ENCODE measurements at places on chromosomes 5 and 9.

GRCh38 chr5:75744355-75744754, 27.1 kb upstream of the POC5 start:
- no peak for DNase-seq

DNA sequence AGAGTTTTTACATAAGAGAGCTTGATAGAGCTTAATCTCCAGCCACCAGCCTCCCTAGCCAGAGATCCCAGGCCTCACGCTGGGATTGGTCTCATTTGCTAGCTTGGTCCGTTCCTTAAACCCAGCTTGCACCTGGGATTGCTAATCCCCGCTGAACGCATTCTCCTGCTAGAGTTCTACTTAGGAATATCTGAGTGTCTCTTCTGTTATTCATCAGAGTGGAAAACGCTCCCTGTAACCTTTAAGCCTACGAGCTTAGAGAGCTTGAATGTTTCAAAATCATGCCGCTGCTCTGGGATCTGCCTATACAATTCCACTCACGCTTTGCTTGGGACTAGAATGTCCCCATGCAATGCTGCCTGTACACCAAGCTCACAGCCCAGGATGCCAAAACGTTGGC, 201.8 kb downstream of the NSG2 start:
- DNase-seq, result no peak

GRCh38 chr5:173795601-173796000, 92.5 kb upstream of the CPEB4 start:
- peak; percentile 93 for DNase-seq

DNA sequence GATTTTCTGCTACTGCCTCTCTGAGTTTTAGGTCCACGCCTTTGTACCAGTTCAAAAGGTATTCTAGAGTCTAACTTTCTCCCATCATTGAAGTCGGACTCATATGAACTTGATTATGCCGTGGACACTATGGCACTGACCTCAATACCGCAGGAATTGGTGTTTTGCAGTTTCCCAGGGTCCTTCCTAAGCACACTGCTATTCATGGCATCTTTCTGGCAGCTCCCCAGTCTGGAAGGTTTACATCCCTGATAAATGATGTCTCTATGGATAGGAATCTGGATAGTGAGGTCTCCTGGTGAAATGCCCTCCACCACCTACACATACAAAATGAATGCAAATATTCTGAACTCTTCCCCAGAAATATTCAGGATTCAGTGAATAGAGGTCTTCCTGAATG, 422.2 kb downstream of the CTNND2 start:
- peak; percentile 30 for DNase-seq

- no peak for DNase-seq
Observed at GRCh38 chr5:132321109-132321721, 27.0 kb downstream of the SLC22A4 start.

GRCh38 chr9:133153227-133154096, 10.3 kb downstream of the GBGT1 start:
- DNase-seq, result no peak

- no peak for DNase-seq
Observed at GRCh38 chr5:34496701-34497469, 159.2 kb upstream of the RAI14 start.

- no peak for DNase-seq
Observed at GRCh38 chr5:156914371-156914737, 48.7 kb downstream of the TIMD4 start.

- DNase-seq, result no peak
Observed at GRCh38 chr5:17259630-17260257, 42.3 kb downstream of the BASP1 start.

GRCh38 chr5:179382486-179382885, 37.2 kb upstream of the ADAMTS2 start:
- no peak for DNase-seq

GRCh38 chr9:114157516-114158176, 2.3 kb downstream of the COL27A1 start:
- peak; percentile 37 for DNase-seq

DNA sequence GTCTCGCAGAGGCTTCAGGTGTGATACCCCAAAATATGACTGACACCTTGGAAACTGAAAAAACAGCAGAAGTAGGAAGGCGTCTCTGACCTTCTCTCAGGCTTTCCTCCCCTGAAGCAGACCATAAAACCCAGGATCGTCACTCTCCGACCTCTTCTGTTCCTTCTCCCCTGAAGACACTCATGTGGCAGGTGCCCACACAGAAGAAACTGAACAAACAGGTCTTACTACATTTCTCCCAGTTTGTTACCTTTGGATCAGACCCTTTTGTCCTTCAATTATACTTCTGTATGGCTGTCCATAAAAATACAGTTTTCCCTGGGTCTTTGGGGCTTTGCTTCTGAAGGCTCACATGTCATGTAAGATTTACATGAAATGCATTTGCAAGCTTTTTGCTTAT, 10.3 kb upstream of the PRUNE2 start:
- peak; percentile 64 for DNase-seq

- DNase-seq, result no peak
Observed at GRCh38 chr9:116002624-116003023, 151.0 kb upstream of the PAPPA start.

GRCh38 chr5:145666591-145666990, 168.6 kb downstream of the PRELID2 start:
- no peak for DNase-seq

GRCh38 chr9:126125992-126126409, 200.6 kb upstream of the MVB12B start:
- no peak for DNase-seq

GRCh38 chr5:88613051-88613450, 269.9 kb downstream of the MEF2C start:
- no peak for DNase-seq

DNA sequence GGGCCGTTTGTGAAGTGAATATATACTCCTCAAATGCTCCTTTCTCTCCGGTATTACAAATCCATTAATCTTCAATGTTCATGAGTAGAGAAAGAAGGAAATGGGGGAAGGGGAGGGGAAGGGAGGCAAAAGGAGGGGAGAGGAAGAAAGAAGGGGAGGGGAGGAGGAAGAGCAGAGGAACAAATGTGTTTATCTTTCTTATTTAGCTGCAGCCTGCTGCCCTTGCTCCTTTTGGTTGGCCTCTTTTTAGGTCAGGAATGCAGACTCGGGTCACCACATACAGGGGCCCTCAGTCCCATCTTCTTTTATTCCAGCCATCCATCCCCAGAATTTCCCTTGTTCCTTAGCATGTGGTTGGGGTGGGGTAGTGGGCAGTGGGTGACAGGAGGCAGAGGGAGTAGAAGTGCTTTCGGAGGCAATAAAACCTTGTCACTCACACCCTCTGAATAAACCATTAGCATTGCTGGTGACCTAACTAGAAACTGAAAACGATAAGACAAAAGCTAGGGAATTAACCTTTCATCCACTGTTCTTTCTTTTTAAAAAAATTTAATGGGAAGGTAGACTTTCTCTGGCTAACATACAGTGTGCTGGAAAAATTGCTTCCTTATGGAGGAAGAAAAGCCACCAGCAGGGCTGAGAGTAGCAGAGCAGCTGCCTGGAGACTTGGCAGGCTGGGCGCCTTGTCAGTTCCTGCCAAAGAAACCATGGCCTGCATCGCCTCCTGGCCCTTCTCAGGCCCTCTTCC, 16.8 kb upstream of the PRLR start:
- no peak for DNase-seq

DNA sequence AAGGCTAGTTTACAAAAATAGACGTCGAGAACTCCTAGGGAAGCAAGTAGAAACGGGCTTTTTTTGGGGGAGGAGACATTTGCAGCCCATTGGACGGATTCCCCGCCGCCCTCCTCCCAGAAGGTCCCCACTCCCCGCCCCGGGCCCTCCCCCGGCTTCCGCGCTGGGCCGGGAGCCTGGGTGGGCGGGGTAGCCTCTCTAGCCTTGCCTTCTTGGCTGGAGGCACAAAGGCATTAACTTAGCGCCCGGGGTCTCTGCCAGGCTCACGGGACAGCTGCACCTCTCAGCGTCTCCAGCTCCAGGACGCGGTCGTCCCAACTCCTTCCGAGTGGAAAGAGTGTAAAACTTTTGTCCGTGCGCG, at the start of gene DMRTA1:
TSS of gene DMRTA1 (plus strand) at position 236 of the 361 bp plus-strand sequence. CDS start 242 bp downstream, outside the sequence.
- DNase-seq, result peak; percentile 30

- no peak for DNase-seq
Observed at GRCh38 chr5:168120401-168121137, 170.9 kb upstream of the WWC1 start.

DNA sequence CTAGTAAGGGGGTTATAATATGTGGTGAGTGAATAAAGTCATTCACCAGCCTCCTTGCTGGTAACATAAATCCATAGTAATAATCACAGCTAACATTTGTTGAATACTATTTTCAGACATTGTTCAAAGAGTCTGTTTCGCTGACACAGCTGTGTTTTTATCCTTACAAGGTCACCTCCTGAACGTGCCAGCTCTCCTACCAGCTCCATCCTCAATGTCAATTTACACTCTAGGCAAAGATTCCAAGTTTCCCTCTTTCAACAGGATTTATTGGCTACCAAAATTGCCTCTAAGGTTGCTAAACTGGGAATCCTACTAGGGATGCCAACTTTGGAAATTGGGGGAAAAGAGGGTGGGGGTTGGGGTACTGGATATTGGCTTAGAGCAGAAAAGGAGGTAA, 30.7 kb upstream of the SMC5 start:
- no peak for DNase-seq

DNA sequence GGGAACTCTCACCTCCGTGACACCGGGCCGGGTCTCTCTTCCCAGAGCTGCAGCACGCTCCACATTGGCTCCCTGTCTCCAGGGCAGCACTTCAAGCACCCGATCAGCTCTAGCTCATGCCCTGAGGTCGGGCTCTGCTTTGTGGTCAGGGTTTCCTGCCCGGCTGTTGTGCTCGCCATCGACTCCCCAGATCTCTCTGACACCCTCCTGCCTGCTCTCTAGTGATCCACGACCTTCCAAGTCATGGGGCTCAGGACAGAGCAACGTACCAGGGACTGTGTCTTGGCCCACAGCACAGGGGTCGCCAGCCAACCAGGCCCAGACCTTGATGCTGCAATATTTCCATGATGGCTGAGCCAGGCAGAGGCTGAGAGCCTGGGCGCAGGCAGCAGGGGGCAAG, 45.1 kb downstream of the PRRT1B start:
- no peak for DNase-seq

GRCh38 chr9:32200896-32201295, 183.5 kb upstream of the ACO1 start:
- no peak for DNase-seq

GRCh38 chr9:38057416-38058195, 11.4 kb downstream of the SHB start:
- DNase-seq, result peak; percentile 76

DNA sequence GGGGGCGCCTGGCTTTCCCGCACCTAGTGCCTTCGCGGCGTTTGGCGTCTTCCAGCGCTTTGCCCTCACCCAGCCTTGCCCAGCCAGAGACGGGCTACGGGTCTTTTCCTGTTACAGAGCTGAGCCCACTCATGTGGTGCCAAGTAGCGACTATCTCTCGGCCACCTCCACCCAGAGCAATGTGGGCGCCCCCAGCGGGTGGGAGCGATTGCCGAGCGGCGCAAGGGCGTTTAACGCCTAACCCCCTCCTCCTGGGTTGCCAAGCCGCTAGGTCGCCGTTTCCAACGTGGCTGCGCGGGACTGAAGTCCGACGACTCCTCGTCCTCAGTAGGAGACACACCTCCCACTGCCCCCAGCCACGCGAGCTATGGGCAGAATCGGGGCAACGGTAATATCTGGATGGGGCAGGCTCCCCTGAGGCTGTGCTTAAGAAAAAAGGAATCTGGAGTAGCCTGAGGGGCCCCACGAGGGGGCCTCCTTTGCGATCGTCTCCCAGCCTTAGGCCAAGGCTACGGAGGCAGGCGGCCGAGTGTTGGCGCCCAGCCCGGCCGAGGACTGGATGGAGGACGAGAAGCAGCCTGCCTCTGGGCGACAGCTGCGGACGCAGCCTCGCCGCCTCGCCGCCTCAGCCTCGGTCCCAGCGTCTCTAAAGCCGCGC, 5.8 kb downstream of the TLX3 start:
- DNase-seq, result no peak

- no peak for DNase-seq
Observed at GRCh38 chr5:135221187-135221473, 177.9 kb downstream of the MACROH2A1 start.

DNA sequence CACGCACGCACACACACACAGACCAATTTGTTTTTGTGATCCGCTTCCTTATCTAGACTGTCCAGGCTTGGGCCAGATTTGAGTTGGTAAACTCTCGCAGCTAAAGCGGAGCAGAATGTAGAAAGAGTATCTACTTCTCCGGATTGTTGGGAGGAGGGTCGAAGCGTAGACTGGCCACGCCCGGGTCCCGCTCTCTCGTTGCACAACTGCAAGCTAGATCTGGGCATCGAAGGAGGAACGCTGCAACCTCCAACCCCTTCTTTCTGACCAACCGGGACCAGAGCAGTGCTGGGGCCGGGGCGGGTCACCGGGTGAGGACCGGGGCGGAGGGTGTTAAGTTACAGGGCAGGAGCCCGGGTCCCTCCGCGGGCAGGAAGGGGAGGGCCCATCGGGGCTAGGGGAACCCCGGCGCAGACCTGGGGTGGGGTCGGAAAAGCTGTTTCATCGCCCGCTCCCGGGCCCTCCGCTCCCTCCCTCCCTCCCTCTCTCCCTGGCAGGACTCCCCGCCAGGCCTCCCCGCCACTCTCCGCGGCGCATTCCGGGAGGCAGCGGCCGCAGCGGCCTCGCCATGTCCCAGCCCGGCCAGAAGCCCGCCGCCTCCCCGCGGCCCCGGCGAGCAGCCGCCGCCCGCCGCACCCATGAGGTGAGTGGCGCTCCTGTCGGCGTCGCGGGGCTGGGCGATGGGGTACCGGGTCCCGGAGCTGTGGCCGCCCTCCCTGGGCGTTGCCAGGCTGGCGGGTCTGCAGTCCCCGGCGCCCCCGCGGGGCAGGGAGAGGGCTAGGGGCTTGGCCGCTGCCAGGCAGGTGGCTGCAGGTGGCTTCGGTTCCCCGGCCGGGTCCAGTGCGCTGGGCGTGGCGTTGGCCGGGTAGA, at the start of gene CAST:
TSS of gene CAST (plus strand) at position 522 of the 870 bp plus-strand sequence. CDS start at position 569, 47 bp downstream.
- DNase-seq, result peak; percentile 86

DNA sequence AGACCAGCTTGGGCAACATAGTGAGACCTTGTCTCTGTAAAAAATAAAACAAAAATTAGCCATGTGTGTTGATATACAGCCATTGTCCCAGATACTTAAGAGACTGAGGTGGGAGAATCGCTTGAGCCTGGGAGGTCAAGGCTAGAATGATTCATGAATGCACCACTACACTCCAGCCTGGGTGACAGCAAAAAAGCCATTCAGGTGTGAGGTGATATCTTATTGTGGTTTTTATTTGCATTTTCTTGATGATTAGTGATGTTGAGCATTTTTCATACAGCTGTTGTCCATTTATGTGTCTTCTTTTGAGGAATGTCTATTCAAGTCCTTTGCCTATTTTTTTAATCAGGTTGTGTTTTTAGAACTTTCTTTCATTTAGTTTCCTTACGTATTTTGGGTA, 23.2 kb downstream of the MTAP start:
- no peak for DNase-seq

GRCh38 chr5:131749138-131749537, 47.7 kb downstream of the FNIP1 start:
- DNase-seq, result no peak

DNA sequence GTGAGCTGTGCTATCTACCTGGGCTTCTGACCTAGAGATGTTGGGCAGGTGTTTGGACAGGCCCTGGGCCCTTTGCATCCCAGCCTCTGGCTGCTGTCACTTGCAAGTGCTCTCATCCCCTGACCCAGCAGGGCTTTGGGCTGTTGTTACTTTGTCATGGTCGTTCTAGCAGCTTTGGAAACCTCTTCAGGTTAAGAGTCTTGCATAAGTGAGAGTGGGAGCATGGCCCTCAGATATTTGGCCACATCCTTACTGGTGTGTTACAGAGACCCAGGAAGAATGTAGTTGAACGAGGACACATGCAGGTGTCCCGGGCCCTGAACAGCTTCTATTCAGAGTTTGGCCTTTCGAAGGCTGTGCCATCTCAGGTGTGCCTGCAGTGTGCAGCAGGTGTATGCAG, 4.5 kb downstream of the TENT4A start:
- DNase-seq, result peak; percentile 31
